ENCODE measurements at places on chromosomes 5 and 9.

- no peak for DNase-seq
Measured at GRCh38 chr9:111066468-111066867, 28.2 kb upstream of the LPAR1 start.

GRCh38 chr9:129558551-129559505 lies 62.1 kb downstream of the C9orf50 start:
- no peak for DNase-seq

GRCh38 chr9:132543960-132544359 lies 38.4 kb upstream of the BARHL1 start:
- no peak for DNase-seq

GRCh38 chr5:124060413-124061067 lies 548.6 kb downstream of the CSNK1G3 start:
- no peak for DNase-seq

- no peak for DNase-seq
Measured at GRCh38 chr9:133633681-133634080, 2.5 kb upstream of the DBH start.

GRCh38 chr9:135726138-135726853 lies 24.3 kb downstream of the KCNT1 start:
- no peak for DNase-seq

DNA sequence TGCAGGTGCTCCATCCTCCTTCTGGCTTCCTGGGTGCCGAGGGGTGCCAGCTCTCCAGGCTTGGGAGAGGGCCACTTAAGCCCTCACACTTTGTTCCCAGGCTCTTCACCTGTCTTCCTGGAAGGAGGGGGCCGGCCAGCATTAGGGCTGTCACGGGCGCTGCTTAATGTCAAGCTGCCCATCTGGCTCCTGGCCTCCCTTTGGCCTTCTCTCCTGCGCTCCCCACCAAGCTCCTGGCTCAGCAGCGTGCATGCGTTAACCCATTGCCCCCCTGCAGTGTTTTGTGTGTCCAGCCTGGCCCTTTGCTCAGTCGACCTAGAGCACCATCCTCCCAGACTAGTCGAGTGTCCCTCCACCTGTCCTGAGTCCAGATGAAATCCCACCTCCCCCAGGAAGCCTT lies 21.3 kb downstream of the NTNG2 start:
- no peak for DNase-seq

DNA sequence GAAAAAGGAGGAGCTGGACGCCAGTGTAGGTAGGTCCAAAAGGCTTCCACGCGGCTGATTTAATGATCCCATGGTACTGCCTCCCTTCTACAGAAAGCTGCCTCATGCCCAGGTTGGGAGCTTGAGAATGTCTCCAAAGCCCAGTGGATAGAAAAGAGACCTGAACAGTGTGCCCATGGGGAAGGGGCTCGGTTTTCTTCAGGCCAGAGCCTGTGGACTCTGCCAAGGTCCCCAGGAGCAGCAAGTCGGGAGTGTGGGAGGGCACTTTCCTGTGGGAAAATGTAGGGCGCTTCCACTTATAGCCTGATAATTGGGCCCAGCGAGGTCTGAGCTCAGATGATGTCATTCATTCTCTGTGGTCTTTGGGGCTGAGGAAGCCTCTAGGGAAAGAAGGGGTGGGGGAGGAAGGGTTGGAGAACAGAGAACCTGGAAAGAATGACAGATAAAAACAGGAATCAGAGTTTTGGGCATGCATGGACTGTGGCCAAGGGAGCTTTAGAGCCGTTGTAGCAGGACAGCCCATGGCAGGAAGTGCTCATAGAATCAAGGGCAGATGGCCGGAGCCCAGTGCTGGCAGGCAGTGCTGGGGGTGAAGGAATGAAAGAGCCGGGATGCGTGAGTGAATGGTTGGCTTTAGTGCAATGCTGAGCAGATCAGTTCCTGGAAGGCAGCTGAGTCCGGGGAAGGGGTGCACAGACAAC lies 42.5 kb upstream of the SH3PXD2B start:
- DNase-seq = peak; percentile 12

- DNase-seq = no peak
Measured at GRCh38 chr5:178564397-178564796, 25.8 kb downstream of the COL23A1 start.
